ENCODE measurements at places on chromosomes 11 and 22.

- DNase-seq, result no peak
Observed at GRCh38 chr11:46347637-46348311, 511 bp downstream of the DGKZ start.

- DNase-seq, result no peak
Observed at GRCh38 chr22:28761449-28761755, 11.1 kb upstream of the CCDC117 start.

- DNase-seq, result no peak
Observed at GRCh38 chr11:45444796-45445195, 158.7 kb upstream of the SYT13 start.

GRCh38 chr11:65204646-65205601, 23.2 kb downstream of the CAPN1 start:
- DNase-seq, result peak; percentile 9

- no peak for DNase-seq
Observed at GRCh38 chr11:26805001-26805400, 83.1 kb upstream of the SLC5A12 start.
